ENCODE measurements at places on chromosomes 6 and 20.

- no peak for DNase-seq
These were observed 10.5 kb upstream of the PCMTD2 start for GRCh38 chr20:64244870-64245603.

GRCh38 chr6:158488065-158488464 lies 71.8 kb upstream of the TMEM181 start:
- DNase-seq, result no peak

DNA sequence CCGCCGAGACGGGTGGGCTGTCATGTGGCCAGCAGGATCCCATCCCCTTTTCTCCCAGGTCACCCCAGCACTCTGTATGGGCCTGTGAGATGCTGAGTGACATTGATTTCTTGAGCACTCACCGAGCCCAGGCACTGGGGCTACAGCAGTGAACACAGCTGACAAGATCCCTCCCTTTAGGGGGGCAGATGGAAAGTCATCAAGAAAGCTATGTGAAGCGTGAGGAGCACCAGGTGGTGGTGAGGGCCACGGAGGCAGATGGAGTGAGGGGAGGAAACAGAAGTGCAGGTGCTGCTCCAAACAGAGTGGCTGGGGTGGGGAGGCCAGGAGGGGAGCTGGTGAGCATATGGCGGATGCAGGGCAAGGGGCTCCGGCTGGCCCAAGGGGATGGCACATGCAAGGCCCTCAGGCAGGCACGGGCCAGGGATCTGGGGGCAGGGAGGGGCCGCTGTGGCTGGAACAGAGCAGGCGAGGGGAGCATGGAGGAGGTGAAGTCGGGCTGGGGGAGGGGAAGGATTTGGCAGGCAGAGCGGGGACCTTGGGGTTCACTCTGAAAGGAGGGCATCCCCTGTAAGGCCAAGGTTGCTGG lies 184.0 kb downstream of the BMP7 start:
- no peak for DNase-seq

DNA sequence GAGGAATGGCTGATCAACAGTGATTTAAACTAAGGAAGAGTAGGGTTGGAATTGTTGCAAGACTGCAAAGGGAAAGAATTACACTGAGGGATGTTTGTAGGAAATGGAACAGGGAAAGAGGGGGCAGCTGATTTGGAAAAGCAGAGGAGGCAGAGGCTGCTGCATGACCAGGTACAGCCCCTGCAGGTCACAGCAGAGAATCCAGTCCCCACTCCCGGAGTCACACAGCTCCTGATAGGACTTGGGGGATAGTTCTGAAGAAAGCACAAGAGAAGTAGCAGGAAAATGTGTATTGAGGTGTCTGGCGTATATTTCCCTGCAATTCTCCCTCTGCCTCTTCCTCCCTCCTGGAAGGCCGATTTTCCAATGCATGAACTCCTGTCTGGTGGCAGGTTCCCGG lies 92.5 kb upstream of the PDE10A start:
- no peak for DNase-seq

GRCh38 chr6:28941684-28942448 lies 18.1 kb upstream of the TRIM27 start:
- DNase-seq, result no peak

DNA sequence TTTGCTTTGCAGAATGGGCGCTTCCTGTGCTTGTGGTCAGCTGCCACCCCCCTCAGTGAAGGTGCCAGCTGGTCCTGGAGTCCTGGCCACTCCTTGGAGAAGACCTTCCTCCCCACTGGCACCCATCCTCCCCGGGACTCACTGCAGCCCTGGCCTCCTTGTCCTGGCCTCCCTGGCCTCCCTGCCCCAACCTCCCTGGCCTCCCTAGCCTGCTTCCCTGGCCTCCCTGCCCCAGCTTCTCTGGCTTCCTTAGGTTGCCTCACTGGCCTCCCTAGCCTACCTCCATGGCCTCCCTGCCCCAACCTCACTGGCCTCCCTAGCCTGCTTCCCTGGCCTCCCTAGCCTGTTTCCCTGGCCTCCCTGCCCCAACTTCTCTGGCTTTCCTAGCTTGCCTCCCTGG lies 297.8 kb downstream of the CDH4 start:
- DNase-seq, result no peak

DNA sequence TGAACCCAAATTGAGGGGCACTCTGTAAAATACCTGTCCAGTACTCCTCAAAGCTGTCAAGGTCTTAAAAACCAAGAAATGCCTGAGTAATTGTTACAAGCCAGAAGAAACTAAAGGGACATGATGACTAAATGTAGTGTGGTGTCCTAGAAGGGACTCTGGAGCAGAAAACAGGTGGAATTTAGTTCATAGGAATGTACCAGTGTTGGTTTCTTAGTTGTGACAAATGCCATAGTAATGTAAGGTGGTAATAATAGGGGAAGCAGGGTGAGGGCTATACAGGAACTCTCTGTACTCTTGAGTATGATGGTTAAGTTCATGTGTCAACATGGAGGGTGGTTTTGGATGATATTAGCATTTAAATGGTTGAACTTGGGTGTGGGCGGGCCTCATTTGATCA lies 92.3 kb downstream of the CNBD2 start:
- DNase-seq, result no peak

GRCh38 chr6:150410906-150411305 lies 42.1 kb downstream of the IYD start:
- DNase-seq, result no peak

All from hematopoietic multipotent progenitor cell treated with erythropoietin and hydrocortisone succinate and interleukin-3 and kit ligand, for 17 days (in vitro differentiated cells).